ENCODE measurements at places on chromosomes 16 and 17. TPM values are rescaled to one million over a fixed set of nuclear protein-coding genes. Genes with fewer than 3 reads are reported as not detected.

Gene MYH3
- total RNA-seq, result 0.37 TPM

Gene CASKIN1
- 0.73 TPM for total RNA-seq

Gene GAS2L2
- not detected for total RNA-seq

Gene EFCAB13
- 4.8 TPM for total RNA-seq

Gene GRAP
- total RNA-seq, result 0.20 TPM

Gene ZNF423
- total RNA-seq, result 2.9 TPM

Gene CDRT15L2
- not detected for total RNA-seq

Gene NHLRC4
- 0.59 TPM for total RNA-seq

Gene TBC1D3G
- not detected for total RNA-seq

Measured in subcutaneous preadipocyte (primary cell).